ENCODE measurements at places on chromosomes 7 and 10.

DNA sequence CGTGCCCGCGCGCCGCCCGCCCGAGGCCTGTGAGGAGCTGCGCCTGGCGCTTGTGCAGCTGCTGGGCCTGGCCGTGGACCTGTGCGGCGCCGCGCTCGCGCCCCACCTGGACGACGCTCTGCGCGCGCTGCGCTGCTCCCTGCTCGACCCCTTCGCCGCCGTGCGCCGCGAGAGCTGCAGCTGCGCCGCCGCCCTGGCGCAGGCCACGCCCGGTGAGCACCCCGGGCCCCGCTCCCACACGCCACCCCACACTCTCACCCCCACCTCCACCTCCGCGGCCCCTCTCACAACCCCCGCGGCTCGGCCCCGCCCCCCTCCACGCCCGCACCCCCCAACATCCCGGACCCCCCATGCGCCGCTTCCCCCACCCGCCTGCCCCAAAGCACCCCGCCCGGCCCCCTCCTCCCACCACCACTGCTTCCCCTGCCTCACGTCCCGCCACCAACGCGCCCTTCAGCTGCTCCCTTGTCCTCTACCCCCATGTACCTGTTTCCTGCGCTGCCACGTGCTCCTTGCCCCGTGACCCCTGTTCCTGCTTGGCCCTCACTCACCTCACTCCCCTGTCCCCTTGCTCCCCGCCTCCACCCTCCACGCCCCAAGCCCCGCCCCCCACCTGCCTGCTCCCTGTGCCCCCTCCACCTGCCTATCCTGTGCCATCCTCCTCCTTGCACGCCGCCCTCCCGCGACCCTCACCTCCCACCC is at the start of gene PRKAR1B:
PRKAR1B (minus strand) TSS at position 178 of the 702 bp plus-strand sequence. CDS start 15,776 bp downstream, outside the sequence.
- no peak for DNase-seq

- DNase-seq: no peak
Measured at GRCh38 chr10:3471472-3471871, 298.9 kb upstream of the PITRM1 start.

DNA sequence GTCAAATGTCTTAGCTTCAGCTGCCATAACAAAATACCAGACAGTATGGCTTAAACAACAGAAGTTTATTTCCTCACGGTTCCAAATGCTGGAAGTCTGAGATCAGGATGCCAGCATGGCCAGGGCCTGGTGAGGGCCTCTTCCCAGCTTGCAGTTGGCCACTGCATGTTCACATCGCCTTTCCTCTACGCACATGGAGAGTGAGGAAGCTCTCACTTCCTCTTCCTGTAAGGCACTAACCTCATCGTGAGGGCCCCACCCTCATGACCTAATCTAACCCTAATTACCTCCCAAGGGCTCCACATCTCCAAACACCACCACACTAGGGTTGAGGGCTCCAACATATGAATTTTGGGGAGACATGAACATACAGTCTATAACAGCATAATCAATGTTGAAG is 14.4 kb downstream of the ZNF33B start:
- DNase-seq: no peak

- DNase-seq: no peak
Measured at GRCh38 chr7:34759477-34760125, 101.6 kb downstream of the NPSR1 start.

DNA sequence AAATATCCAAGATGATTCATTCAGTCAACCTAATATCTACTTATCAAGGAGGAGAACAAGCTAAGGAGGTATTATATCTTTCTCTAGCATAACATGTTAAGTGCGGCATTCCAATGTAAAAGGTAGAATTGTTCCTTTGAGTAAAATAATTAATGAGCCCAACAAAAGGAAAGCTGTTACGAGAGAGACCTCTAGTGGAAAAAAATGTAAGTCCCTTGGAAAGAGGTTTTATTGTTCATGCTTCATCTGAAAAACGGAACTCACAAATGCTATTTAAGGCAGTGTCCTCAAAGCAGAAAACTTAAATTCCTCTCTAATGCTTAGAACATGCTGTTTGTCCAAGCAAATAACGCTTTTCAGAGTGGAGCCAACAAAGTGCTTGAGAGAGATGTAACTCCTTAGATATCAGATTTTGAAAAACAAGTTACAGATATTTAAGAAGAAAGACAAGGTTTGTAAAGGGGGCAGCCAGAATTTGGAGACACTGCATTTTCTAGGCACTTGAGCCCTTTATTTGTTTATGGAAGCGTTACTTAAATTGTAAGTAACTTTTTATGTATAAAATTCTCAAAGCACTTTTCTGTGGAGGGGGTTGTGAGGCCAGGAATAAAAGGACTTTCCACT is 119.9 kb downstream of the TFEC start:
- DNase-seq: no peak

DNA sequence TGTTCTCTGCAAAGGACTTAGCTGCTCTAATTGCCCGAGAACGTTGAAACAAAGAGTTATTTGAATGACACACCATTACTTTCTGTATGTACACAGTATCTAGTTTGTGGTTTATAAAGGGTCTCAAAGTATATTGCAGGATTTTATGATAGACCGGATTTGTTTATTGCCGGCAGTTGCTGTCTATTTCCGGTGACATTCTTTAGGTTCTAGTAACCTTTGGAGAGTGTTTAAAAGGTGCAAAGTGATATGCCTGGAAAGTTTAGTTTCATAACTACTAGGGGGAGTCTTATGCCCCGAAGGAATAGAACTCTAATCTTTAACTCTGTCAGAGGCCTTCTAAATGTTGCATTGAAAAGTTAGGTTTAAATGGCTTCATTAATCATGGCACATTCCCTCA is 63.8 kb downstream of the PAPSS2 start:
- no peak for DNase-seq

DNA sequence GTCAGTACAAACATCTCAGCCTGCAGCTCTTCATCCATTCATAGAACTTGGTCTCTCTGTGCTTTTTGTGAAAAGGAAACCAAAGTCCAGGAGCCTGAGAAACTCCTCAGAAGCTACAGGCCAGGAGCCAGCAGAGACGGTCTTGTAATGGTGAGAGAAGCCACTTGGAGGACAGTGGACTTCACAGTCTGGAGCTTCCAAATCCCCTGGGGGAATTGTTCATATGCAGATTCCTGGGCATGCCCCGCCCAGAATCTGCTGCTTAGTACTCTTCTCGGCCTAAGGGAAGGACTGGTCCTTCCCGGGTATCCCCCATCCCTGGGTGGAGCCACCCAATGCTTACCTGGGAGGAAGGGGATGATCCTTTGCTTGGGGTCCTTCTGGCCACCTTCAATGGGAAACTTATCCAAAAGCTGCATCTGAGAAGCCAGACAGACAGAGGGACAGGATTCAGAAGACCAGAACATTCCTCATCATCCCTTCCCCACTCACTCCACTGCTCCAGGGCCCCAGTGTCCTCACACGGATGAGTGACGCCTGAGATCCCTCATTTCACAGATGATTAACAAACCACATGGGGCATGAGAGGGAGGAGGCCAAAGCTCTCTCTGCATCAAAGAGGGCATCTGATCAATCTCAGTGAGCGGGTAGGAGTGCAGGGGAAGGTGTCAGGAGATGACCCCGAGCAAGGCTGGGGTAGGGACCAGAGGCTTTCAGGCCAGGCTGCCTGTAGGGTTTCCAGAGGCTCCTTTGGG is 88.4 kb downstream of the SH3PXD2A start:
- DNase-seq: no peak

GRCh38 chr7:11655642-11656041 is 176.4 kb downstream of the THSD7A start:
- no peak for DNase-seq

DNA sequence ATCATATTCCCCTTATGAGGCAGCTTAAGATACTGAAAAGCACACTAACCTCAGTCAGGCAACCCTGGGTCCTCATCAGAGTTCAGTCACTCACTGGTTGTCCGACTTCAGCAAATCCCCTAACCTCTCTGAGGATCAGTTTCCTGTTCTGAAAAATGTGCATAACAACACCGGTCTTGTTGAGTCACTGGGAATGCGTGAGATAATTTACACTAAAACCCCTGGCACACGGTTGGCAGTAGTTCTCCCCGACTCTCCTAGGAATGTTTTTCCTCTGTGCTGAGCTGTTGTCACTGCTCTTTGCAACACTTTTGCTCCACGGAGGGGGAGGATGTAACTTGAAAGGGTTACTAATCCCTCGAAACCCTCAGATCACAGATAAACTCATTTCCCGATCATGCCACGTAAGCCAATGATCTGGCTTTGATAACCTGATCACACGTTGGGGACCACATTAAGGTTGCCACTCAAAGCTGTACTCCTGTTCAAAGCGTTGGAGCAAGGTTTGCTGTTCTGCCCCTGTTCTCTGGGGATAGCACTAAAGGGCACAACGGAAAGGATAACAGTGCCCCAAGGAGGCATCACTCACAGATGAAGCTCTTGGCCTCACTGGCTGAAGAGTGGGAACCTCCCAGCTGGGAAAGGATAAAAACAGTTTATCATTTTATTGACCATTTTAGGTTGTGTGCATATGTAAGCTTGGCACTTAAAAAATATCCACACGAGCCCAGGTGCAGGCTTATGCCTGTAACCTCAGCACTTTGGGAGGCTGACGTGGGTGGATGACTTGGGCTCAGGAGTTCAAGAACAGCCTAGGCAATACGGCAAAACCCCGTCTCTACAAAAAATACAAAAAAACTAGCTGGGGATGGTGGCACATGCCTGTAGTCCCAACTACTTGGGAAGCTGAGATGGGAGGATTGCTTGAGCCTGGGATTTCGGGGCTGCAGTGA is 5.0 kb upstream of the RBM17 start:
- no peak for DNase-seq

GRCh38 chr10:67666416-67667034 is 29.5 kb downstream of the CTNNA3 start:
- DNase-seq: no peak

GRCh38 chr10:6642876-6643275 is 62.8 kb upstream of the PRKCQ start:
- no peak for DNase-seq

DNA sequence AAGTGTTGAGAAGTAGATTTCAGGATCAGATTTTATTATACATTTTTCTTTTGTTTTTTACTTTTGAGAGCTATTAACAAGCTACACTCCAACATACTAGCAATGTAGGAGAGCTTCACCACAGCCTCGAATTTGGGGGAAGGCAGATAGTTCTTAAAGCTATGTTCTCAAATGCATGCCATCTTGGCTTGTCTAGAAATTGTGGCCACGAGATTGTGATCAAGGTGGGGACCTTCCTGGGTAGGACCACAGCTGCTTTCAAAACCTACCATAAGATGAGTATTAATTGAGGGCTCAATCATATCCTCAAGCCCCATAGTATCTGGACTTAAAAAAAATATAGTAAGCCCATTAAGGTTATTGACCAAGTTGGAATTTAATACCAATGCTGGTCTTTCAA is 27.9 kb upstream of the JAZF1 start:
- DNase-seq: no peak
